ENCODE measurements at places on chromosomes 16 and 17.

DNA sequence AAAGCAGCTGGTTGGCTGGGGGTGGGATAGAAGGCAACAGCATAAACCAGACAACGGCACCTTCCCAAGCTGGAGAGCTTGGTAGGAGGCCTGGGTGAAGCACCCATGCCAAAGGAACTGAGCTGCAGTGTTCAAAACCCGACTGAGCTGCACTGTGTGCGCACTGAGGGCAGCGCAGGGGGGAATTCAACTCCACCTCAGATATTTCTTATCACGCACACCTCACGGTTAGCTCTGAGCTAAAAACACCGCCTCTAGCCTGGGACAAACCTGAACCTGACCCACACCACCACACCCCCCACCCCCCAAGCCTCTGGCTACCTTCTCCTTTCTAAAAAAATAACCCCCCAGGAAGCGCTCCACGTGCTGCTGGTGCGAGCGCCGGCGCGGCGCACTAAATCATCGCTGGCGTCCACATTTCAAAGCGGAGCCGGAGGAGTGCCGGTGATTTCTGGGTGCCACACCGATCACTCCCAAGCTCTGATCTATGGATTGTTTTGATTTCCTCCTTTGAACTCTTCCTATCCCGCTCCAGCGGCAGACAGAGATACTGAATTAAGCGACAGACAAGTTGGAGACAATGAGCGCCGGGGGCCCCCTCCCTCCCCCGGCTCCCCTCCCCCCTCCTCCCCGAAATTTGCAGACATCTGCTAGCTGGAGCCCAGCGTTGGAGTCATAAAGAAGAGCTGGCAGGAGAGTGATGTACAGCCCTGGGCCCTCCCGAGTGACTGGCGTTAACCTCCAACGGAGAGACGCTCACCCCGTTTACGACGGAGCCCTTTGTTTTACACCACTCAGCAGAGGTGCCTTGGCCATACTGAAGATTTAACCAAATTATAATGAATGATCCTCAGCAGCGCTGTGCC lies 85.0 kb downstream of the NOG start:
- no peak for DNase-seq

- DNase-seq = no peak
Measured at GRCh38 chr16:28946681-28947080, 4.1 kb upstream of the NFATC2IP start.

DNA sequence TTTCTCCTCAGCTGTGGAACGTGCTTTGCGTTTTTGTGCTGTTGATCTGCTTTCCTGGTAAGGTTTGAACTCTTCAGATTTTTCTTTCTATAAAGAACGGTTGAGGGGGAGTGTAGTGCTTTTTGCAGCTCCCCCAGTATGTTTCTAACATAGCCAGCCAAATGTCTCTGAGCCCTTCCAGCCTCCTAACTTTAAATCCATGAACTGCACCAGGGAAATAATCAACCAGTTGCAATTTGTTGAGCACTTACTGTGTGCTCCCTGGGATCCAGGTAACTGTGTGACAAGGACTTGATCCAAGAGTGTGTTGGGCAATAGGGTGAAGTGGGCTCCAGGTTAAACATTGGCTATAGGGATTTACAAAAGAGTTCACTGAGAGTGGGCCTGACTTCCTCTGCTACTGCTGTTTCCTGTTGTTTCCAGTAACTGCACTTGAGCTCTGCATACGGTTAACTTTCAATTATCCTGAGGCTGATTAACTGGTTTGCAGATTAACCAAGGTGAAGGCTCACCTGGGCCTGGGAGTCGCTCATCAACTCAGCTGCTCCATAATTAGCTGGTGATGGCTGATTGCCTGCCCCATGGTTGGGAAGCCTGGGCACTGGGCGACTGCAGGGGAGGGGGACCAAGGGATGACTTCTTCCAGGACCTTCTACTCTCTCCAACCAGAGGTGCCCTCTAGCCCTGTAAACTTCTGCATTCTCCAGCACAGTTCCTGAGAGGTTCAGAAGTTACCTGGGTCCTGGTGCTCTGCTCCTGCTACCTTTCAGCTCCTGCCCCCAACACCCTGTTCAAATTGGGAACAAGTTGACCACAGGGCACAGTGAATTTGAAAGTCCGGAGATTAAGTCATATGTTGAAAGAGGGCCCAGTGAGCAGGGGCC lies 19.5 kb downstream of the HLF start:
- no peak for DNase-seq

- no peak for DNase-seq
Measured at GRCh38 chr17:22128723-22129122, 436.4 kb downstream of the KCNJ18 start.

- no peak for DNase-seq
Measured at GRCh38 chr17:32493976-32494513, 7.3 kb downstream of the CDK5R1 start.

DNA sequence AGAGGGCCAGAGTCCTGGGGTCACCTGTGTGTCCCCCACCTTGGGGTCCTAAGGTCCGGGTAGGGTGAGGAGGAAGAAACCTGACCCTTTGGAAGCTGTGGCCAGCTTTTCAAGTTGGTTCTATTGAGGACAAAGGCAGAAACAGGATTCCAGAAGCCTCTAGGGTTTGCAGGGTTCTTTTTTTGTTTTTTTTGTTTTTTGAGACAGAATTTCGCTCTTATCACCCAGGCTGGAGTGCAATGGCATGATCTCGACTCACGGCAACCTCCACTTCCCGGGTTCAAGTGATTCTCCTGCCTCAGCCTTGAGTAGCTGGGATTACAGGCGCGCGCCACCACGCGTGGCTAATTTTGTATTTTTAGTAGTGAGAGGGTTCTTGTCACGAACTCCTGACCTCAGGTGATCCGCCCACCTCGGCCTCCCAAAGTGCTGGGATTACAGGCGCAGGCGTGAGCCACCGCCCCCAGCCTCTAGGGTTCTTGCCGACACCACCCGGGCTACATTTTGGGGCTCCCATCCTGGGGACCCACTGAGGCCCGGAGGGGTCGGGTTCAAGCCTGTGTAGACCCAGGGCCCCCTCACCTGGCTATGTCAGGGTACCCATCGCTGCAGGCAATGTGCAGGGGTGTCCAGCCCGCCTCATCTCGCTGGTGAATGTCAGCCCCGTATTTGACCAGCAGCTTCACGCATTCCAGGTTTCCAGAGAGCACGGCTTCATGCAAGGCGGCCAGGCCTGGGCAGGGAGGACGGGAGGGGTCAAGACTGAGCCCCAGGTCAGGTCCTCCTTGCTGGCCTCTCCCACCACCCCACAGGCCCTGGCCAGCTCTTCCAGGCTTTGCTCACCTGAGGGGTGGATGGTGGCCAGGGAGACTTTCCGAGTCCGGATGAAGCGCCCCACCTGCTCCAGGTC lies 674 bp downstream of the PPP1R27 start:
- no peak for DNase-seq

DNA sequence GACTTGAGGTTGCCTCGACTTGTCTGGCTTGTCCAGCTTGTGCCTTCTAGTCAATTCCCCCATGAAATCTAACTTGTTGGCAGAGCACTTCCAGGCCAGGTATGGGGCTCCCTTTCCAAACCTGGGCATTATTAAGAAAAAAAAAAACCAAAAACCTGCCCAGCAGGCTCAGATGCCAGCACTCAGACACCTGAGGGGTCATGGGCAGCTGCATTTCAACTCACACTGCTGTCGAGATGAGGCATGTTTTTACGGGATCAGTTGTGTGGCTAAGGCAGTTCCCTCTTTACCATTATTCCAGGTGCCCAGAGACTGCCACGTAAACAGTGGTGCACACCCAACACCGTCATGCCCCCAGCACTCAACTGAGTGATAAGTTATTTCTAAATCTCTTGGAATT lies 17.8 kb downstream of the TMEM11 start:
- no peak for DNase-seq

DNA sequence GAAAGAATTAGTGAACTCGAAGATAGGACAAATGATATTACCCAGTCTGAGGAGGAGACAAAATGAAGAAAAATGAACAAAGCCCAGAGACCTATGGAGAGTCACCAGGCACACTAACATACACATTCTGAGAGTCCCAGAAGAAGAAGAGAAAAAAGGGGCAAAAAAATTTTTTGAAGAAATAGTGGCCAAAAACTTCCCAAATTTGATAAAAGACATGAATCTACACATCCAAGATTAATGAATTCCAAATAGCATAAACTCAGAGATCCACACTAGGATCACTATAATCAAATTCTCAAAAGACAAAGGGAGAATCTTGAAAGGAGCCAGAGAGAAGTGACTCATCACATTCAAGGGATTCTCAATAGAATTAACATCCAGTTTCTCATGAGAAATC lies 3.4 kb upstream of the OR4D1 start:
- DNase-seq = no peak

DNA sequence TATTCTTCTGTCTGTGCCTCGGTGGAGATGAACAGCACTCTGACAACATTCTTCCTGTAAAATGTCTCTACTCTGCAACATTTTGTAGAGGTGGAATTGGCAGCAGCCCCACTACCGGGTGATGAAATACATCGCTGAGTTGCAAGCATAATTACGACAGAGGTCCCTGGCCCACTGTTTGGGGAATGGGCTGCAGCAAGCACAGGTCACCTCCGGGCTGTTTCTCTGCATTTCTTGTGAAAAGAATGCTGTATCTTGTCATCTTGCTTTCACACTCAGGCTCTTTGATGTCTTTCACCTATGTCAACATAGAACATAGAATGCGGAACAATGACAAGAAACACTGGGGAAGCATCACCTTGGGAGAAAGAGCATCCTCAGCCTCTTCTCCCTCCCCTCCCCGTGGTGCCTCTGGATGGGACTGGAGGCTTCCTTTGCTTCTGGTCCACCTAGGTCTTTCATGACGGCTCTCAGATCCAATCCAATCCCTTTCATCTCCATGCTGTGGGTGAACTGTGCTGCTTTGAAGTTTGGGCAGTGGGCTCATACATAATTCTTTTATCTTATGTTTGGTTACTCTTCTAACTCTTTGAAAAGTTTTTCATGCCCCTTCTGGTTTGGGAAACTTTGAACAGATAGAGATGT lies 265.0 kb downstream of the PHKB start:
- no peak for DNase-seq

DNA sequence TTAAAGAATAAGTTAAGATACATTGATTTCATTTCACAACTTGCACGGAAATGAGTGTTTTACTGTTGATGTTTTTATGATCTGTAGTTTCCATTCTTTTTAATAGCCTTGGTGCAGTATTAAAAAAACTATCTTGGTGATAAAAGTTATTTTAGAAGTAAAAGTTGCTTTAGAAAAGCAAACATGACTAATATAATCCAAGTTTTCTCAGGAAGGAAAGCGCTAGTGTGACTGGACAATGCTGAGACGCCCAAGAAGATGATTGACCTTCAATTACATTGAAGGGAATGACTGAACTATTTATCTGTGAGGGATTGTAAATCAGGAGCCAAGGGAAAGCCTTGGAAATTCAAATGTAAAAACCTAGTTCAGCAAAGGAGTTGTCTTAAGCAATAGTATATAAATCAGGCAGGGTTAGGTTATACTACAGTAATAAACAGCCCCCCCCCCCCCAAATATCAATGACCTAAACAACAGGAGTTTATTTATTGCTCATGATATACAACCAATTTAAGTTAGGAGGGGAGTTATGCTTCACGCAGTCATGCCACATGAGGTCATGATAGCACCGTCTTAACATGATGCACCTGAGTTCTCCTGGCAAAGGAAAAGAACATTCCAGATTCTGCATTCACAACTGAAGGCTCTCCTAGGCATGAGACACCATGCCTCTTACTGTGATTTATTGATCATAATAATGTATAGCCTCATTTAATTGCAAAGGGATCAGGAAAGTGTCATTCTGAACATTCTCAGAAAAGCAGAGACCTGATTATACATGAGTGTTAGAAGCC lies 443.8 kb downstream of the CDH13 start:
- no peak for DNase-seq

All from stimulated activated CD8-positive, alpha-beta memory T cell treated with anti-CD3 and anti-CD28 coated beads, Interleukin-4, amount 100 ng/mL, for 1 hour (primary cell).